ENCODE measurements at places on chromosomes 3 and 15. TPM values are rescaled to one million over a fixed set of nuclear protein-coding genes. Genes with fewer than 3 reads are reported as not detected.

DNA sequence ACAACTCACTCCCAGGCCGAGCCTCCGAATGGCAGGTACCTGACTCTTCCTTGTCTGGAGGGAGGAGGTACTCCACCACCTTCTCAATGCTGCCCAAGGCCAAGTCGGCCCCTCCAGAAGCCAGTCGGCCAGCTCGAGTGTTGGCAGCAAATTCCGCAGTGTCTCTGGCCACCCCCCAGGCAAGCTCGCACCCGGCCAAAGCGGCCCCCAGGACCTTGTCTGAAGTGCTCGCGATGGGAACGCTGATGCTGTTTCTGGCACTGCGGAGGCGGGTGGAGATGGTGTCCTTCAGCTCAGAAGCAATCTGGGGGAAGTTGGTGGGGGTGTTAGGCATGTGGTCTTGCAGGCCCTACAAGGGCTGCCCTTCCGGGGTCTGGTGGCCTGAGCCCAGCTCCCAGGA is 9.2 kb downstream of the PLIN1 start:
- H3K4me3 ChIP-seq: no peak overlapping the region
- H3K36me3 ChIP-seq: no peaks in the 10 kb centered on the region
- H3K27me3 ChIP-seq: no peaks in the 10 kb centered on the region
- H3K4me1 ChIP-seq: no peaks in the 10 kb centered on the region

GRCh38 chr3:14347110-14347509 is 55.3 kb upstream of the SLC6A6 start:
- no peaks in the 10 kb centered on the region for H3K4me1 ChIP-seq
- H3K36me3 ChIP-seq: no peaks in the 10 kb centered on the region
- H3K27ac ChIP-seq: no peak overlapping the region
- peaks cover 21% of the 10 kb centered on the region for H3K27me3 ChIP-seq
- H3K4me3 ChIP-seq: no peak overlapping the region
- no peak for DNase-seq

The ESYT3 gene
- not detected for total RNA-seq

The FAN1 gene
- total RNA-seq: 26.7 TPM

Measured in T-cell (primary cell).